NCI-H2081 (cell line): ENCODE measurements at places on chromosomes 3 and 15.

DNA sequence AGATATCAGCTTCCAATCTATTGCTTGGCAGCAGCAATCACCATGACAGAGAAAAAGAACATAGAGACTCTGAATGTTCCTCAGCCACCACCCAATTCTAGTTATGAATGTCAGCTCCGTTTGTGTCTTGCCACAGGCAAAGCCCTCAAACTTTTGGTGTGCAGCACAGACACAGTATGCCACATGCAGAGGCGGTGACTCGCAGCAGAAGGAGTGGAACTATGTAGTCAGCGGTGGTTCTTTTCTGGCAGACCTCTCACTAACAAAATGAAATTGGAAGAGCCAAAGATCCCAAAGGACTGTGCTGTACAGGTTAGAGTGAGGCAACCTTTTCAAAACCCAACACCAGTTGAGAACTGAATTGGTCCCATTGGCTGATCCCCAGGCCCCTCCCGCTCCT is 220.9 kb downstream of the SLC9A9 start:
- no peak for DNase-seq

GRCh38 chr15:52246686-52247431 is 48.7 kb downstream of the MYO5C start:
- DNase-seq = no peak

DNA sequence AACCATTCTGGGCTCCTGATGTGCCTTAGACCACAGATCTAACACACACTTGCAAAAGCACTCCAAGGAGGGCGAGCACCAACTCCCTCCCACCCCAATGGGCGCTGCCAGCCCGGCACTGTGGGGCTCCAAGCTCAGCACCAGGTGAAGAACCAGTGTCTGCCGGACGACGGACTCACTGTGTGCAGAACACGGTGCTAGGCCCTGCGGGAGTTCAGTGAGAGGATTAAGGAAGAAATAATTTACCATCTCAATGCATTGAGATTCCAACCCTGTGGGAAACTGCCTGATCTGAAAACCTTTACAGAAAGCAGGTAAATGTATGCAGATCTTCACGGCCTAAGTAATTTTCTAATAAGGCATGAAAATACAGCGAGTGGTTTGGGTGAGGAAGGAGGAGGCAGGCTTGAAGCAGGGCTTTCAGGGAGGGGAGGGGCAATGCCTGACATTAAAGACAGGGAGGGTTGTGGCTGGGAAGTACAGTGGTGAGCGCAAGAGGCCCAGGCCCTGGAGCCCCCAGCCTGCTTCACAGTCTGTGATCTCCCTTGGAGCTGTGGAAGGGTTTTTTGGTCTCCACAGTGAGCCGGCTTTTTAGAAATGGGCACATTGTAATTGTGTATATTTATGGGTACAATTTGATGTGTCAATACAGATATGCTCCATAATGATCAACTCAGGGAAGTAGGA is 35.6 kb upstream of the CHRNB4 start:
- DNase-seq = no peak

GRCh38 chr3:23726811-23727548 is 78.8 kb upstream of the UBE2E1 start:
- DNase-seq = no peak

DNA sequence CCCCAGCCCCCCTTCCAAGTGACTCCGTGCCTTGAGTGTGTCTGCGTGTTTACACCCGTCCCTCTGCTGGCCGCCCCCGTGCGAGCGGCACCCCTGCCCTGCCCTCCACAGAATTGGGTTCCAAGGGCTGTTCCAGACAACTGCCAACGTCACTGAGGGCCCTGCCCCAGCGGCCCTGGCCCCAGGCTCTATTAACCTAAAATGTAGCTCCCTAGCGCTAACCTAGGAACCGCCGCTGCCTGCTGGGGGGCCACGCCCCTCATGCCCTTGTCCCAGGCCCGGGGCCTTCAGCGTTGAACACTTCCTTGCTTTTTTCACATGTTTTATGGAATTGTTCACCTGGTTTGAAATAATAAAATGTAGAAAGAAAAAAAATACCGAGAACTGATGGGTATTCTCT is 10.0 kb upstream of the SEMA3B start:
- no peak for DNase-seq

- DNase-seq = no peak
Observed at GRCh38 chr3:111954228-111954990, 24.4 kb upstream of the ABHD10 start.

- DNase-seq = peak; percentile 8
Observed at GRCh38 chr15:31034152-31034551, 42.7 kb upstream of the MTMR10 start.

DNA sequence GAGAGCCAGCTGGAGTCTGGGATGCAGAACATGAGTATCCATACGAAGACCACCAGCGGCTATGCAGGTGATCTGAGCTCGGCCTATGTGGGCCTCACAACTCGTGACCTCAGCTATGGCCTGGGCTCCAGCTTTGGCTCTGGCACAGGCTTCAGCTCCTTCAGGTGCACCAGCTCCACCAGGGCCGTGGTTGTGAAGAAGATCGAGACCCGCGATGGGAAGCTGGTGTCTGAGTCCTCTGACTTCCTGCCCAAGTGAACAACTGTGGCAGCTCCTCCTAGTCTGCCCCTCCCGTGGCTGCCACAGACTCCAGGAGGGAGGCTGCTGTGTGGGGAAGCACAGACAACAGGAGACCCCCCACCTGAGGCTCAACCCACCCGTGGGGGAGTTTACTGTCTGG is 3.6 kb upstream of the KPNA4 start:
- no peak for DNase-seq

DNA sequence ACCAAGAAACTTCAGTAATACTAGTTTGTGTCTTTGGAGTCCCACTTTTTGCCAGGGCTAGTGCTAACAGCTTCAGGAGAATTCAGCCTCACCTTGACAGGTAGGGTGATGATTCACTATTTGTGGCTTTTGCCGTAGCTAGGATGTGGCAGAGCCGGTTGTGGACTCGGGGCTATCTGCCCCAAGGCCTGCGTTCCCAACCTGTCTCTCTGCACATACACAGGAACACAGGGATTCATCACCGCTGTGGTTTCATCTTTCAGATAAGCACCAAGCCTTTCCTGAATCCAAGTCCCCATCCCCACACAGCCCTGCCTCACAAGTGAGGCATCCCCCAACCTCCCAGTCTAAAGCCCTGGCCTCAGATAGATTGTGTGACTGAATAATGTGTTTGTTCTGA is 45.2 kb upstream of the POLG start:
- no peak for DNase-seq

GRCh38 chr3:142912402-142913172 is 23.7 kb upstream of the PCOLCE2 start:
- no peak for DNase-seq

DNA sequence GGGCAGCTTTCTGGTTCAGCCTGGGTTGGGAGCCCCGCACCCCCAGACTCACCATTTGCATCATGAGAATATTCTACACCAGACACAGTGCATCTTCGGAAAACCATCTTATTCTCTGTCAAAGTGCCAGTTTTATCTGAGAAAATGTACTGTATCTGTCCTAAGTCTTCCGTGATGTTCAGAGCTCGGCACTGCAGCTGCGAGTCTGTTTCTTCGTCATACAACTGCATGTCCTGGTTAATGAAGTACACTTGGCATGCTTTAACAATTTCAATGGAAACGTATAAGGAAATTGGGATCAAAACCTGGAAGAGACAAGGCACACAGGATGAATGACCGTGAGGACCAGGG is 141.5 kb downstream of the ATP10A start:
- DNase-seq = no peak

GRCh38 chr3:72441284-72441994 is 406.8 kb downstream of the SHQ1 start:
- DNase-seq = no peak

- DNase-seq = no peak
Observed at GRCh38 chr3:58635371-58636285, 30.9 kb downstream of the FAM3D start.

- DNase-seq = no peak
Observed at GRCh38 chr15:85489773-85490493, 109.5 kb downstream of the AKAP13 start.

- no peak for DNase-seq
Observed at GRCh38 chr15:66491846-66492245, 5.7 kb downstream of the SNAPC5 start.

GRCh38 chr15:37109168-37109871 is 9.0 kb upstream of the MEIS2 start:
- DNase-seq = peak; percentile 21

GRCh38 chr15:77620297-77620696 is 12.4 kb downstream of the LINGO1 start:
- DNase-seq = no peak

- no peak for DNase-seq
Observed at GRCh38 chr3:175893566-175893965, 1034.4 kb downstream of the NAALADL2 start.

GRCh38 chr3:187013159-187013716 is 82.9 kb downstream of the ST6GAL1 start:
- no peak for DNase-seq

DNA sequence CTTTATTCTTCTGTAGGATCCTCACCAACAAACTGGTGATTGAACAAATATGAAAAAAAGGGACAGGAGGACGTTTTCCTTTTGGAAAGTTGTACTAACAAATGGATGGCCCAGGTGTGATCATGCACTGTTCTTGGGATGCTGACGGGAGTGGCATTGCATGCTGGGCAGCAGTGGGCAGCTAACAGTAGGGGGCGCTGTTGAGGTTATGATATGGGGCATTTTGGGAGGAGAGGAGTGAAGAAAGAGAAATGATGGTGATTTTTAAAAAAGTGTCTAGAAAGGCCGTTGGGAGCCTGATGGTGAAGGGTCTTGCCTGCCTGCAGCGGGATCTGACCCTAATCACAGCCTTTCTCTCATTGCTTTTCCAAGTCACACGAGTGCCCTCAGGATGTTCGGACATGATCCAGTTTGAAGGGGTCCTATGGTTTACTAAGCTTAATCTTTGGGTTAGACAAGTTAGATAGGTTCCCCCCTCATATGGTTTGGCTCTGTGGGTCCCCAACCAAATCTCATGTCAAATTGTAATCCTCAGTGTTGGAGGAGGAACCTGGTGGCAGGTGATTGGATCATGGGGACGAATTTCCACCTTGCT is 46.2 kb upstream of the PRTG start:
- DNase-seq = no peak

DNA sequence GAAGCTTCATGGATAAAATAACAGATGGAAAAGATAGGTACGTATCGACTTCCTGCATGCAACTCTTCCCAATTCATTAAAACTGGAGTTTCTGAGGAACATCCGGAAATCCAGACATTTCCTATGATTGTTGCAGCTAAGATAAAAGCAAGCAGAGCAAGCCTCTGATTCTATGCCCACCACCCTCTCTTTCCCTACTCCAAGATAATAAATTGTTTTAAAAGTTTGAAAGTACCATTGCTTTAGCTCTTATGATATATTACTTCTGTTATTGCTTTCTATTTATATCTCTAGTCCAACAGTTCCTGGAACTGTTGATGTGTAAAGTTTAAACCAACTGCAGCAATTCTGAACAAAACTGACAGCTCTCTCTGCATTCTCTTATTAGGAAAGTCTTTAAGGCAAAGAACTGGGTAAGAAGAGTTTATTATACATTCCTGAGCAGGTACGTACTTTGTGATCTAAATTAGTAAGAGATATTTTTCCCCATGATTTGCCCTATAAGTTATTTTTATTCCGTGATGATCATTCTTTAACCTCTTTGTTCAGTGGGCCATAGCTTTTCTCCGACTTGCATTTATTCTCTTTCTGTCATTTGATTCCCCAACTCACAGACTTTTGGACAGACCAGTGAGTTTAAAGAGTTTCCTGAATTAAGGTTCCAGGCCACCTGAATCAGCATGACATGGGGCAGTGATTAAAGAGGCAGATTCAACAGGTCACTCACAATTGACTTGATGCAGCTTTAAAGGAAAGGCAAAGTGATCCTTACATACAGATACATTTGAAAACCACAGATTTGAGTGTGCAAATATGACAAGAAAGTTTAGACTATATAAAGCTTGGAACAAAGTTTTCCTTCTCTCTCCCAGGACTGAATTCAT is 94.2 kb upstream of the THRB start:
- DNase-seq = no peak

- peak; percentile 45 for DNase-seq
Observed at GRCh38 chr15:46344915-46345314, 710.1 kb downstream of the SQOR start.

GRCh38 chr3:185582871-185583270 is 3.2 kb upstream of the SENP2 start:
- DNase-seq = no peak

- DNase-seq = no peak
Observed at GRCh38 chr15:87959080-87959479, 297.5 kb downstream of the NTRK3 start.

DNA sequence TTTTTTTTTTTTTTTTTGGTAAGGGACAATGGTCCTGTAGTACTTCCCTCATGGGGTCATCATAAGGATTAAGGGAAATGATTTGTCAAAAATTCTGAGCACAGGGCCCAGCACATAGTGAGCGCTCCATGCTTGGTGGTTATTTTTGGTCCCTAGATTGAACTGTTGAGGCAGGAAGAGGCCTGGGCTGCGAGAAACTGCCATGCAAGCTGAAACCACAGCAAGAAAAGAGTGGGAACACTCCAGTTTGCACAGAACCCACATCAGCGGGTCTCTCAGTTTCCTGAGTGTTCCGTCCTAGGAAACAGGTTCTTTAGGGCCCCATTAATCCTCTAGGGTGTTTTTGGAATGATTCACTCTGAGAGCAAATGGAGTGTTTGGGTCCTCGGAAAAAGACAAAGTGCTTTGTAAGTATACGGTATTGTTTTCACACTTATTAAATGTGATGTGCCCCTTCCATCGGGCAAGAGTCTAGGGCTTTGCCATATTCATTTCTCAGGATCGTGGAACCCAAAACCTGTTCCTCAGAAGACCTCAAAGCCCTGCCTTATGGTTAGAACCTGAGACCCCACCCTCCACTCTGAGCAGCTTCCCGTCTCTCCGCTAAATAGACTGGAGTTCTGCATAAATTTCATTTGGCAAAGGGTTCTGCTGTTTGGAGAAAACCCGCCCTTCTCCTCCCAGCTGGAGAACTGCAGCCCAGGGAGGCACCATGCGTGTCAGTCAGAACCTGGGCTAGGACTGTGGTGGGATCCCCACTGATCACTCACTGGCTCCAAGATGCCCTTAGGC is 60.4 kb downstream of the SPSB4 start:
- no peak for DNase-seq

DNA sequence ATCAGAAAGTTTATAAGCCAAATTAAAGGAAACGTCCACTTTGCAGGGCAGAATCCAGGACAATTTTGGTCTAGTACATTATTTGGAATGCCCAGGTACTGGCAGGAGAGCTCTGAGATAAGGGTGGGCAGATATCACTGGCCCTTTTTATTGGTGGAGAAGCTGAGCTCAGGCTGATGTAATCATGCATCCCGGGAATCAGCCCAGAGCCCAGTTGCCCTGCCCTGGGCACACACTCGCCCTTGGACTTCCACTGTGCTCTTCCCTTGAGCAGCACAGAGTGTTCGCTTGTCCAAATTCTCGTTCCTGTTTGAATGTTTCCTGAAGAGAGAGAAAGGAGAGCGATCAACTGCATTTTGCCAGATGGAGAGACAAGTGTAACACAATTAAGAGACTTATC is 3.7 kb downstream of the AQP9 start:
- DNase-seq = no peak

- no peak for DNase-seq
Observed at GRCh38 chr3:189720736-189721417, 89.7 kb downstream of the TP63 start.

GRCh38 chr3:26193558-26193957 is 403.7 kb downstream of the OXSM start:
- no peak for DNase-seq

- no peak for DNase-seq
Observed at GRCh38 chr3:30496066-30496966, 110.1 kb upstream of the TGFBR2 start.

GRCh38 chr3:187024536-187025226 is 94.4 kb downstream of the ST6GAL1 start:
- no peak for DNase-seq

GRCh38 chr3:160009525-160009924 is 20.9 kb downstream of the IL12A start:
- DNase-seq = no peak
